ENCODE measurements at places on chromosomes 5 and 9.

GRCh38 chr5:131305906-131306305, 42.1 kb downstream of the CDC42SE2 start:
- no peak for DNase-seq

- DNase-seq, result no peak
These were observed 17.0 kb downstream of the PRRT1B start for GRCh38 chr9:131562032-131562959.

DNA sequence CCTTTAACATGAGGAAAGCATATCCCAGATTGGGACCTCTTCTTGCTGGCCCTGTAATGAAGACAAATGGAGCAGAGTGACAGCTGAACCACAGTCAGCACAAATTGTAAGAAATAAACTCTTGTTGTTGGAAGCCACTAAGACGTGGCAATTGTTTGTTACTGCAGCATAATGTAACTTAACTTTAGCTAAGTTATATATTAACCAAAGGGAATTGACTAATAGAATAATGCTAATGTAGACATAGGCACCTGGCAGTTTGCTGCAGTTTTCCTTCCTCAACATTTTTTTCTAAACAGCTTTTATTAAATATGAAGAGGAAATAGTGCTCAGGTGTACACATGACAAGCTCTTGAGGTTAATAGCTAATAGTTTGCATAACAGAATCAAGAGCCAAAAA, 300.7 kb upstream of the SLC30A5 start:
- no peak for DNase-seq

DNA sequence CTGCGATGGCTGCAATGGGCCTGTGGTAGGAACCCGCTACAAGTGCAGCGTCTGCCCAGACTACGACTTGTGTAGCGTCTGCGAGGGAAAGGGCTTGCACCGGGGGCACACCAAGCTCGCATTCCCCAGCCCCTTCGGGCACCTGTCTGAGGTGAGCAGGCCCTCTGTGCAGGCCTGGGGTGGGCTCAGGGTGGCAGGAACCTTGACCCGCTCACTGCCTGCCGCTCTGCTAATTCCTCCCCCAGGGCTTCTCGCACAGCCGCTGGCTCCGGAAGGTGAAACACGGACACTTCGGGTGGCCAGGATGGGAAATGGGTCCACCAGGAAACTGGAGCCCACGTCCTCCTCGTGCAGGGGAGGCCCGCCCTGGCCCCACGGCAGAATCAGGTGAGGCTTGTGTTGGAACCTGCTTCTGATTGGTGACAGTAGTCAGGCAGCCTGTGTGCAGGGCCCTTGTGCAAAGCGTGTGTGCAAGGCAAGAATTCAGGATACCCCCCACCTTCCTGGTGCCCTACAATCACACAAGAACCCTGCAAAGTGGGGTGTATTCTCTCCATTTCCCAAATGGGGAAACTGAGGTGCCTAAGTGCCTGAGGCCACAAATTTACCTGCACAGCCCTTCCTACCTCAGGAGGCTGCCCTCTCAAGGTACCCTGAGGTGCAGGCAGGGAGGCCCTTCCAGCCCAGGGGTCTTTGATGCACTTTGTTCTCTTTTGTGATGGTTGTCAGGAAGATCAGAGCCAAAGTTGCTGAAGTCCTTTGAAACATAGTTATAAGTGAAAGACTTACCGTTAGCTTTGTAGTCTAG, 3.4 kb downstream of the SQSTM1 start:
- DNase-seq, result no peak

DNA sequence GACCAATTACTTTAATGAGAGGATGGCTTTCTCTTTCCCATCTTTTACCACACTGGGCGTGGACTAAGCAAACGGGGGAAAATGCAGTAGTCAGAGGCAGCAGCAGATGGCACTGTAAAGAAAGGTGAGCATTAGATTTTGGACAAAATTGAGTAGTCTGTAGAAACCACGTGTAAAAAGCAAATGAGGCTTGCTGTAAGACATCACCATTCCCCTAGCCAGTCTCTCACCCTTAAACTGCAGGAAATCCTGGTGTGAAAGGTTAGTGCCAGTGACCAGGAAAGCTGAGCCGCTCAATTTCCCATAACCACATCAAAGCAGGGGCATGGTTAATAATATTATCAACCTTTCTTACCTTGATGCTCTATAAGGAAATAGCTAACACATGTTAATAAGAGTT, 31.8 kb downstream of the SPATA31C2 start:
- DNase-seq, result no peak

GRCh38 chr5:82425591-82425990, 147.4 kb upstream of the RPS23 start:
- no peak for DNase-seq

DNA sequence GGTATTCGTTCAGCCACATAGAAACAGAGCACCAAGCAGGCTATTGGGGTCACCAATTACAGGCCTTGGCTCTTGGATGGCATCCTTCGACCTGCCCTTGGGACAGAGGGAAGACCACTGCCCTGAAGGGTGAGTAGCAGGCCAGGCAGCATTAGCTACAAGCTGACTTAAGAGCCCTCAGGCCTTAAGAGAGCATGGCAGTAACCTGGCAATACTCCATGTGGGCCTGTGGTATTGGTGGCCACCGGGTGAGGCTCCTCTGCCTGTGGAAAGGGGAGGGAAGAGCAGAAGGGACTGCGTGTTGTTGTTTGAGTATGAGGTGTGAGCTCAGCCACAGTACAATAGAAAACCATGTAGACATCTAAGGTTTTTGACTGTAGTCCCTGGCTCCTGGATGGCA, 170.6 kb downstream of the MCTP1 start:
- DNase-seq, result no peak

DNA sequence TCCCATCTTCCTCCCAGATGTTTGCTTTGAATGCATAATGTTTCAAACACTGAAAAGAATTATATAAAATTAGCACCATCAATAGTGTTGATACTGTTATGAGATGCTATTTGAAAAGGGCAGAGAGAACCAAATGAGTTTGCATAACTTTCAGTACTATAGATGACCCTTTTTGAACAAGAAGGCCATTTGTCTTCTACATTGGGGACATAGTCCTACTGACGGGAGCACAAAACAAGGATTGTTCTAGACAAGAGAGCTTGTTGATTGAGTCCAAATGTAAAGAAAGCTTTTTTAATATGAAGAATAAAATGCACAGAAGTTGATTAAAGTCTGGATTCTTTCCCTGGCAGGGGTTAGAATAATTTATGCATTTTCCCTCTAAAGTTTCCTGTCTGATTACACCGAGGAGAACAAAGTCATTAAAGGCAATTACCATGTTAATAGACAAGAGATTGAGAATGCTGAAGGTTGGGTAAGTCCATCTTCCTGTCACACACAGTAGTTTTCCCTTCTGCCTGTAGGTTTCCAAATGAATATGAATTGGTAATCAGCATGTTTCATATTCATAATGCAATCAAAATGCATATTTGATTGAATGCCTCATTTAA, 32.8 kb upstream of the ADCY2 start:
- DNase-seq, result no peak

DNA sequence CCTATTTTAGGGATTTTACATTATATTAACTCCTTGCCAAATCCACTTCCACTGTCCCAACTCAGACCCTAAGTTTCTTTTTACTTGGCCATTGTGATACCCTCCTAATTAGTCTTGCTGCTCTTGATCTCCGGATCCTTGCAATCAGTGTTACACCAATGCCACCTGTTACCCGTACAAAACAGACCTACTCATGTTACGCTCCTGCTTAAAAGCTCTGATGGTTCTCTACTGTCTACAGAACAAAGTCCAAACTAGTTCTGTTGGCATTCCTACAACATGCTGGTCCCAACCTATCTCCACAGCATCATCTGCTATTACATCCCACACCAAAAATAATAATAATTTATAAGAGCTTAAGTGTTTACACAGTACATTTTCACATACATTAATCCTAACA, 9.8 kb downstream of the ECPAS start:
- no peak for DNase-seq

DNA sequence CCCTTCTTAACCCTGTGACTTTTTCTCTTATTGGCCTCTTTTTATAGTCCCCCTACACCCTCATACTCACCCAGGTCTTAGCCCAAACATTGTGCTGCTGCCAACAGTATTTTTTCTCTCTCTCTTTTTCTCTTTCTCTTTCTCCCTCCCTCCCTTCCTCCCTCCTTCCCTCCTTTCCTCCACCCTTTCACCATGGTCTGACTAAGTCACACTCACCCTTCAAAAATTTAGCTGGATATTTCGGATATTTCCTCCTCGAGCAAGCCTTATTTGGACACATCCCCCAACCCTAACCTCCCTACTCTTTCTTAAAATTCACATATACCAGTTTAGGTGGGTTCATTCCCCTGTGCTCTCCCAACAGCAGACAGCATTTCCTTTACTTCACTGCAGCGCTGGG, 64.7 kb downstream of the FGF1 start:
- no peak for DNase-seq

DNA sequence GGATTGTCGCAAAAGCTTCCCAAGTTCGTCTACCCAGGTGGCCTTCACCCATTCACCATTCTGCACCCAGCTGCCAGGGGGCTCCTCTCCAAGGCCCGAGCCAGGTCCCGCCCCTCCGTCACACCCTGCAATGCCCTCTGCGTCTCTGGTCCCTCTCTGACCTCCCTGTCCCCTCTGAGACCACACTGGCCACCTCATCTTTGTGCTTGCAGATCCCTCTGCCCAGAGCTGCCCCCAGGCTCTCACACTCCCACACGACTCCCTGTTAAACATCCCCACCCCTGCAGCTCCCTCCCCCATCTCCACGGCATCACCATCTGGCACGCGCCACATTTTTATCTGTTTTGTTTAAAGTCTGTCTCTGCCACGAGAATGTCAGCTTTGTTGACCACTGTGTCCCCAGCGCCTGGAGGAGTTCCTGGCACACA, 243.6 kb downstream of the PBX3 start:
- DNase-seq, result no peak

DNA sequence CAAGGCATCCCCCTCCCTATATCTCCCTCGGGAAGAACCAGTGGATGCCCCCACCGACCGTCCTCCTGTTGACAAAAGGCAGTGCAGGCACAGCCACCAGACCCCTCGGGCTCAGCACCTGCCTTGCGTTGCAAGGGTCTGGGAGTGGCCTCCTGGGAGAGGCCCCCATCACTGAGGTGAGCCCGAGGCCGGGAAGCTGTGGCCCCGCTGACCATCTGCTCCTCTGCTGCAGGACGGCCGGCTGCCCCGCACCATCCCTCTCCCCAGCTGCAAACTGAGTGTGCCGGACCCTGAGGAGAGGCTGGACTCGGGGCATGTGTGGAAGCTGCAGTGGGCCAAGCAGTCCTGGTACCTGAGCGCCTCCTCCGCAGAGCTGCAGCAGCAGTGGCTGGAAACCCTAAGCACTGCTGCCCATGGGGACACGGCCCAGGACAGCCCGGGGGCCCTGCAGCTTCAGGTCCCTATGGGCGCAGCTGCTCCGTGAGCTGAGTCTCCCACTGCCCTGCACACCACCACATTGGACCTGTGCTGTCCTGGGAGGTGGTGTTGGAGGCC, 23.3 kb upstream of the SUSD3 start:
- no peak for DNase-seq

DNA sequence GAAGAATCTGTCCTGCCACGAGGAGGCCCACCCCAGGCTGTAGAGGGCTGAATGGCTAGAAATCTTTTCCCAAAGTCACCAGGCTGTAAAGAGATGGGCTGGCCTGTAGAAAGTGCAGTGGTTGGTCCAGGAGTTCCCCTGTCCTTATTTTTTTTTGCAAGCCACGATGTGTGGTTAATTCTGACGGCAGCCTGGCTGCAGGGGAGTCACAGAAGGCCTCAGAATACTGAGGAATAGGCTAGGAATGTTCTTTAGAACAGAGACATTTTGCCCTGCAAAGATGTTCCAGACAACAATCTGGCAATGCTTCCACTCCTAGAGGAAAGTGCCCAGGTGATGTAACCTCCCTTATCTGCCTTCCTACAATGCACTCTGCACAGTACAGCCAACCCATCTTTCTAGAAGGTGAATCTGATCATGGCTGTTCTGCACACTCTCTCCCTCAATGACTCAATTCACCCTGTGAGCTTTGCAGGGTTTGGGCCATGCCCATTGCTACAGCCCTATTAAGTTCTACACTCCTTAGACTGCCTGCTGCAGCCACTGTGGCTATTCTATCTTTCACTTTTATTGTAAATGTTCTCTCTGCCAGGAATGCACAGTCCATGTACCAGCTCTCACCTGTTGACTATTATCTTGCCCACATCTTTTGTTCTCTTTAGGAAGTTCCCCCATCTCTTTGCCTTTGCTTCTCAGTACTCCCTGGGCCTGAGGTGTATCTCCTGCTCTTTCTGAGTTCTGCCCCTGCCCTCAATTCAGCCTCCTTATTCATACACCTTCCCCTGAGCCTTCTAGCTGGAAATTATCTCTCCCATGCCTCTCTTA, 377.8 kb upstream of the CLINT1 start:
- DNase-seq, result no peak

DNA sequence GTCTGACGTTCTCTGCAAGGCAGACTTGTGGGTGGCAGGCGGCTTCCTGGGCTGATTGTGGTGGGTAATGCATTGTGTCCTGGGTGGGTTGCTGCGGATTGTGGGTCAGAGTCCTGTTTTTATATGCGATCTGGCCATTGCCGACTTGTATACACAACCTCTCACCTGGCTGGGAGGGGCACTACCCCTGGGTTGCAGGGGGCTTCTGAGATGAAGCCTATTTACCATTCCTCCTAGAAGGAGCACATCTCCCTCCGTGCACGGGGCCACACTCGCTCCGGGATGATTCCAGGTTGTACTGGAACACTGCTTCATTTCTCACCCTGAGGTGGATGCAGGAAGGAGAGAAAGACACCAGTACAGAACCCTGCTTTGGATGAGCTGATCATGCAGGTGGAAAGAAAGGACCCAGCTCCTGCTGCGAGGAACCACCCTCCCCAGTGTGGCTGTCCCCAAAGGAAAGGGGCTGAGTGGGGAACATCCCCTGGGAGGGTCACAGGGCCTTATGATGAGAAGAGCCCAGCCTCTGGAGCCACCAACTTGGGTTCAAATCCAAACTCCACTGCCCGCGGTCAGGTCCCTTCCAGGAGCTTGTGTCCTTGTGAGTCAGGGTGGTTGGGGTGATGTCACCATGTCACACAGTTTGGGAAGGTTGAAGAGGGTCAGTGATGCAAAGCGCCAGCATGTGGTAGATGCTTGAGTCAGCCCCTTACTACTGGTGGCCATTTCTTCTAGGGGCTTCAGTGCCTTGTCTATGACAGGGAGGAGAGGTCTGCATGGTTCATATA, 151.8 kb upstream of the COL5A1 start:
- DNase-seq, result no peak

DNA sequence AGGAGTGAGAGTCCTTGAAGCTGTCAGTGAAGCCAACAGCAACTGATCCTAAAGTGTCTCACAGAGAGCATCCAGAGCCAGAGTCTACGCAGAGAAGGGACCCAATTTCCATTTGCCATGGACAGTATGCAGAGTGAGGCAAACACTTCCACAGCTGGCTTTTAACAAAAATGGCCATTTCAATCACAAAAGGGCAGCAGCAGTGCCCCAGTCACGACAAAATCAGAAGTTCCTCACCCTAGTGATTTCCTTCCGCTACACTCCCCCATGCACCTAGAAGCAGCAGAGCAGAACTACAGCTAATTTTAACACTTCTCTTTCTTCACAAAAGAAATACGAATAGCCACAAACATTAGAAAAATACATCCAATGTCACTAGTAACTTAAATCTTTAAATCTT, 27.9 kb downstream of the FBXW11 start:
- no peak for DNase-seq
